ENCODE measurements at places on chromosomes 12 and 14.

- no peak for DNase-seq
These were observed 19.9 kb downstream of the CALM1 start for GRCh38 chr14:90416720-90417119.

DNA sequence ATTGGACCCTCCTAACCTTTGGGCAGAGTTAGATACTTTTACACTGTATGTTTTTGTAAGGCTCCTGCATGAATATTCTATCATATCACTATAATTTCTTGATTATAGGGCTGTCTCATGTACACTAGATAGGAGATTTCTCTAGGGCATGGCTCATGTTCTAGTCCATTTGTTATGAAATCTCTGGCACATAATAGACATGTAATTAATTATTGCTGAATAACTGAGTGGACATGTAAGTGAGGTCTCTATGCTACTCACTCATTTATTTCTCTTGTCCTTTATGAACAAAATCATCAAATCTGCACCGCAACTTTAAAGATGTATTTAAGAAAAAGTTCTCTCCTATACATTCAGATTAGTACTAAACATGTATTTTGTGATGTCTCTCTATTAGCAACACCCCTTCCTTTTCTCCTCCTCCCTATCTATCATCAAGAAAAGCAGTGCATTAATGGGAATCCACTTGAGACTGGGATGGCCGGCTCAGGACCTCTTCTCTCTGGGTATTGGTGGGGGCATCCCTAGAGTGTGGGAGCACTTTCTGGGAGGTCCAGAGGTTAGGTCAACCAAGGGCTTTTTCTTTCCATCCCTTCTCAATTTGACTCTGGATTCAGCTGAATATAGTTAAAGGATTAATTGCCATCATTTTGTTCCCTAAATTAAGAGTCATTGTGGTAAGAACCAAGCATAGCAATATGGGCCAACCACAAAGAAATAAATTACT lies 168.0 kb upstream of the HMGA2 start:
- DNase-seq = no peak

GRCh38 chr14:101723061-101723595 lies 38.4 kb upstream of the PPP2R5C start:
- DNase-seq = no peak

- DNase-seq = no peak
These were observed 23.2 kb downstream of the GALNT9 start for GRCh38 chr12:132305991-132306884.

- no peak for DNase-seq
These were observed 390.1 kb upstream of the PDE3A start for GRCh38 chr12:19978193-19978592.

DNA sequence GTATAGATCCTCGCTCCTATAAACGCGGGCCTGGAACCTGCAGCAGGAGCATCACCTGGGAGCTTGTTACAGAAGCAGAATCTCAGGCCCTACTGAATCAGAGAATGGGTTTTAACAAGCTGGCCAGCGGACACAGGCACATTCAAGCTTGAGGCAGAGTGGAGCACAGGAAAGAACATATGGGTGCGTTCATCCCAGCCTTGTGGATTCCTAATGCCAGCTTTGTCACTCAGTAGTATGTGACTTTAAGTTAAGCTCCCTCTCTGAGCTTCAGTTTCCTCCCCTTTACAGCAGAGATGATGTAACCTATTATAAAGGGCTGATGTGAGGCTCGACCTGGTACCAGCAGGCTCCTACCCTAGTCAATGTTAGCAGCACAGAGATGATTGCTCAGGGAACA lies 204.9 kb downstream of the ZFP36L1 start:
- DNase-seq = no peak

DNA sequence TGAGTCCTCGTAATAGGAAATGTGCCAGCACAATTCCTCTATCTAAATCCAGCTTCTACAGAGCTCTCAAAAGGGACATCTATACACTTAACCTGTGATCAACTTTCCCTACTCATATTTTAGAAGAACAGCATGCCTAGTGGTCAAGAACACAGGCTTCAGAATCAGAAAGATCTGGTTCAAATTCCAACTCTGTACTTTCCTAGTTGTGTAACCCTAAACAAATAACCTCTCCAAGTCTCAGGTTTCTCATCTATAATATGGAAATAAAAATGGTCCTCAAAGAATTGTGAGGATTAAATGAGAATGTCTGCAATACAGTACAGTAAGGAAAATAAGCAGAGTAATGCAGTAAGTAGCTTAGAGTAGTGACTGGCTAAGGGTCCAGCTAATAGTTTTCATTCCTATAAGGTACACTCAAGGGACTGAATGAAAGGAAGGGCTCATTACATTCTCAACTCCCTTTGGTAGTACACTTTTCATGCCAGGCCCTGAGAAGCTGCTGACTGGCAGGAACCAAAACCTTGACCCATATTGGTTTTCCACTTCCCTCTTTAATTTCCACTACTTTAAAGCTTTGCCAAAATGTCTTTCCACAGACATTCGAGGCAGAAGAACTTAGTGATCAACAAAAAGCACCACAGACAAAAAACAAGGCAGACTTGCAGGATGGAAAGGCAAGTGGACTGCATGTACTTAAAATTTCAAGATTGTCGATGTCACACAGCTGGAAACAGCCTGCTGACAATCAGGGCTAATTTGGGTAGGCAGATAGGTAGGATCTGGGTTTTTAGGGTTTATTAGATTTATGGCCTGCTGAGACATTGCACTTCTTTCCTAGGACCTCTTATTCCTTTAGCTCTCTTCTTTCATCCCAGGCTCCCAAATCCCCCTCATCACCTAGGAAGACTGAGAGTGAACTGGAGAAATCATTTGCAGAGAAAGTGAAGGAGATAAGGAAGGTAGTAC lies 4.3 kb downstream of the CCDC196 start:
- DNase-seq = no peak

GRCh38 chr14:96053600-96054381 lies 14.6 kb downstream of the C14orf132 start:
- no peak for DNase-seq

GRCh38 chr12:108827941-108828340 lies 29.4 kb downstream of the SSH1 start:
- no peak for DNase-seq

DNA sequence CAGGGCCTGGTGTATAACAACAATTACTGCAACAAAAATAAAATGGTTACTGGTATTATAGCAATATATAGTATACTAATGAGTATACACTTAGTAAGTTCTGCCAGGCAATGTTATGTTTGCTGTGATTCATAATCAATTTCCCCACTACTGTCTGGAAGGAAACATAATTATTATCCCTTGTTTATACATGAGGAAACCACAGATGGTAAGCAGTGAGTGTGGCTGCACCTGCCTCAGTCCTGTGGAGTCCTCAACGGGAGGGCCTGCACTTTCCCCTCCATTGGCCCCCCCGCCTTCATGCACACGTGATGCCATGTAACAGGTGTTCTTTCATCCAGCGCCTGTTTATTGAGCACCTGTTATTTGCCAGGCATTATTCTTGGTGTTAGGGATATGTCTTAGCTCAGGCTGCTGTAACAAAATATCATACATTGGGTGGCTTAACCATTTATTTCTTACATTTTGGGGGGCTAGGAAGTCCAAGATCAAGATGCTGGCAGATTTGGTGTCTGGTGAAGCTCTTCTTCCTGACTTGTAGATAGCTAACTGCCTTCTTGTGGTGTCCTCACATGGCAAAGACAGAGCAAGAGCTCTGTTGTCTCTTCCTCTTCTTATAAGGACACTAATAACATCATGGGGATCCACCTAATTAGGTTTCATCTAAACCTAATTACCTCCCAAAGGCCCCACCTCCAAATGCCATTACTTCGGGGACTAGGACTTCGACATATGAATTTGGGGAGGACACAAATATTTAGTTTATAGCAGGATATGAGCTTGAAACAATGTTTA lies 59.5 kb upstream of the CHGA start:
- no peak for DNase-seq

DNA sequence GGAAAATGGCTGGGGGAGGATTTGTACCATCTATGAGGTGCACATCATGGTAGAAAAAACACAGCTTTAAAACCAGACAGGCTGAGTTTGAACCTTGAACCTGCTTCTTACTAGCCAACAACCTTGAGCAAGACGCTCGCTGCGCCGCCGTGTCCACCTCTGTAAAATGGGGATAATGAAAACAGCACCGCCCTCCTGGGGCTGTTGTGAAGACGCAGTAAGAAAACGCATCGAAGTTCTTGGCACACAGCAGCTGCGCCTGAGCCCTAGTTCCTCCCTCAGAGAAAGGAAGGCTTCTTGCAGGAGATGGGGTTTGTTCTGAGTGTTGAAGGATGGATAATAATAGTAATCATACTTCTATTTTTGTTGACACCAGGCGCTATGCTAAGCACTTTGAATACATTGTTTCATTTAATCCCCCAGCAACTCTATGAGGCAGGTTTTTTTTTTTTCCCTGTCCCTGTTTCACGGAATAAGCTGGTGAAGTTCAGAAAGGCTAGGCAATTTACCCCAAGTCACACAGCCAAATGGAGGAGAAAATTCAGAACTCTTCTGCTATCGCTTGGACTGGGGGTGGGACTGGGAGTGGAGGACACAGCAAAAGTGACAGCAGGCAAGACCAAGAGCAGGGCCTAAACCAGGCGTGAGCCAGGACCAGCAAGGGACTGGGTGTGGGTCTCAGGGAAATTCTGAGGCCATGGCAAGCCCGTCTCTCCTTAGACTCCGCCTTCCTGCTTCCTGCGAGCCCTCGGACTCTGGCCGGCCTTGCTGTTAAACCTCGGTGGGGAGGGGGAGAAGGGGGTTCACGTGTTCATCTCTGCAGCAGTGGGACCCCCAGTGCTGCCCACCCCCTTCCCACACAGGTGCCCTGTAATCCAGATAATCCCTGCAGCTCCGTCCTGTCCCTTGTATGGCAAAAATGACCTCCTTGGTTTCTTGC lies 97.5 kb downstream of the LRRC74A start:
- no peak for DNase-seq

DNA sequence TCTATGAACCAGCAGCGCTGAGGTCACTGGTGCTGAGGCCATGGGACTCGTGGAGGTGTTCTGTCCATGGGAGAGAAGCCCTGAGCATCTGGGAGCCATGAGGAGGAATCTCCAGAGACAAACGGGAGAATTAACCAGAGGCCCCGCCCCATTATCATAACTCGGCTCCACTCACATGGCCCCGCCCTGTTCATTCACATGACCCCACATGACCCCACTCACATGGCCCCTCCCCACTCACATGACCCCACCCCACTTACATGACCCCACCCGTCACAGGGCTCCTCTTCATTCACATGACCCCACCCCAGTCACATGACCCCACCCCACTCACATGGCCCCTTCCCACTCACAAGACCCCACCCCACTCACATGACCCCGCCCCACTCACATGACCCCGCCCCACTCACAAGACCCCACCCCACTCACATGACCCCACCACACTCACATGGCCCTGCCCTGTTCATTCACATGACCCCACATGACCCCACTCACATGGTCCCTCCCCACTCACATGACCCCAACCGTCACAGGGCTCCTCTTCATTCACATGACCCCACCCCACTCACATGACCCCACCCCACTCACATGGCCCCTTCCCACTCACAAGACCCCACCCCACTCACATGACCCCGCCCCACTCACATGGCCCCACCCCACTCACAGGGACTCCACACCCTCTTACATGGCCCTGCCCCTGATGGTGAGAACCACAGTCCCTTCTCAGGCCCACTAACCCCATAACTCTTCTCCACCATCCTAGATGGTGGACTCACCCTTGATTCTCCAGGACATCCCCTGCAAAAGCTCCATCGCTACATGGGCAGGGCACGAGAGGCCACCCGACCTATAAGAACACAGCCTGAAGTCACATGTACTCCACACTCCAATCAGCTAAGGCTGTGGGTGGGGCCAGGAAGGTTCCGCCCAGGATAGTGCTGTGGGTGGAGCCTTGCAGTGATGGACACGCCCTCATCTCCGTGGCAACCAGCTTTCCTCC lies 151.1 kb upstream of the SFSWAP start:
- DNase-seq = no peak

DNA sequence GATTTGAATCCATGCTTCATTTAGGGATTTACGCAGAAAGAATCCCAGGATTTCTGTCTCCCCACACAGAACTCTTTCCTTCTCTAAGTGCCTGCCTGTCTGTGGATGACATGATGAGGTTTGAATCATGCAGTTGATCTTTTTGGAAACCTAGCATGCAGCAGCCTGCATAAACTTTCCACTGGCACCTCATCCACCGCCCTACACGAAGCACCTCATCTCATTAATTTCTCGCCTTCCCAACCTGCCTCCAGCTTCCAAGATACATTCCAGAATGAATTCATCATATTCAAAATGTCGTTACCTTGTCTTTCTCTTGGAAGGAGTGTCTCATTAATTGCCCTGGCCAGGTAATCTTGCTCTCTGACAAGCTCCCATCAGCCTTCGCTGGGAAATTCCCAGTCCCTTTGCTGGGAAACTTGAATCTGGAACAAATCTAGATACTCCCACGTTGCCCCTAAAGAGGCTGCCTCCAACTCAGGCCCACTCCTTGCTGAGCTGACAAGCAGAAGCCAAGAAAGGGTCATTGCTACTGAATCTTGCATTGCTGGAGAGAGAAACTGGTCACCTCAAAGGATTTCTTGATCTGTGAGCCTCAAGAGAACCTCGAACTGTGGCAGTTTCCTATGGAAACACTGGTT lies 48.2 kb downstream of the SERPINA3 start:
- DNase-seq = no peak

DNA sequence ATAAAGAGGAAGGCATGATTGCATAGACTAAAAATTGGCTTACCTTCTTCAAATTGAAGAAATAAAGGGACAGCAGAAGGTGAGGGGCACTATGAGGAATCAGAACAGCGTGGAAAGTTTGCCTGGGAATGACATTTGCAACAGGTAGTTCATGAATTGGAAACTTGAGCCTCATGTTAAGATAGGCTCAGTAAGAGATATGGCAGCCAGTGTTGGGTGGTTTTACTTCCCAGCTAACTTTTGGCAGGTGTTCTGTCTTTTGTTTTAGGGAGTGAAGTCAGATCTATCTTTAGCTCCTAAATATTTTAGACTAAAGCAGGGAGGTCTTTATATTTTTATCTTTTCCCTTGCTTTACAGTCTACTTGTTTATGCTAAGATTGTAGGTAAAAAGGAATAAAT lies 122.4 kb downstream of the ANO6 start:
- no peak for DNase-seq

GRCh38 chr12:89523843-89524540 lies 604 bp downstream of the GALNT4 start:
- DNase-seq = no peak

DNA sequence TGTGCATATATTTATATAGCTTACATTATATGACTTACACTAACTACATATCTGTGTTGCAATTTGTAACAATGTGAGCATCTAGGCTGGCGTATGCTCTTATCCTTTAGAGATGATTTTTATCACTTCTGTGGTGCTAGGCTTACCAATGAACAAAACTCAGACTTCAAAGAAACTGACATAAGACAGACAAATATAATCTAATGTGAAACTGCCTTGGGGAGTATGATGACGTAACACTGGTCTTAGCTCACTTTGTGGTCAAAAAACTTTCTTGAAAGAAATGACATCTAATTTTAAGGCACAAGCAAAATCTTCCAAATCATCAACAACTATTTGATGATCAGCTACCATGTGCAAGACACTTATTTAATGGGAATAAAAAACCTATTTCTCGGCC lies 50.0 kb downstream of the SOX5 start:
- DNase-seq = no peak

- no peak for DNase-seq
These were observed 32.1 kb downstream of the TXNRD1 start for GRCh38 chr12:104247698-104248097.

Measured in activated naive CD4-positive, alpha-beta T cell treated with anti-CD3 and anti-CD28 coated beads, Interleukin-2, amount 50 U/mL, for 72 hours (primary cell).